Suprapubic skin (tissue), 4 donors: ENCODE measurements at places on chromosomes 7 and 10. TPM values are rescaled to one million over a fixed set of nuclear protein-coding genes. Genes with fewer than 3 reads are reported as not detected.
A peak's percentile ranks its signal among the peaks of the same experiment; 100 is the strongest.

DNA sequence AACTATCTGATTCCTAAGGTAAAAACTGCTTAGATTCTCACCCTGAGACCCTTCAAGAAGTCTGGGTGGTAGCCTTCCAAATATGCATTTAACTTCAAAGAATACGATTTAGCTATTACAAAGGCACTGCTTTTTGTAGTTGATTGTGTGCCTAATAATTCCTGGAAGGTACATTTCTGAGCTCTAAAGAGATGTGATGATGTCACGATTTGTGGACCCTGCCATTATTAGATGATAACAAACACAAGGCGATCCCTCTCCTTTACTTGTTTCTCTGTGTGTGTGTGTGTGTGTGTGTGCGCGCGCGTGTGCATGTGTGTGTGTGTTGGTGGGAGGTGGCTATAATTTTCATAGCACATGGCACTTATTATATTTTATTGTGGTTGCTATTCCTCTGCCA lies 70.9 kb downstream of the TFPI2 start:
- H3K27ac ChIP-seq: no peak overlapping the region
- no peak for DNase-seq
- H3K4me3 ChIP-seq: no peak overlapping the region
- H3K36me3 ChIP-seq: no peaks in the 10 kb centered on the region

The H2BK1 gene
- not detected for total RNA-seq

DNA sequence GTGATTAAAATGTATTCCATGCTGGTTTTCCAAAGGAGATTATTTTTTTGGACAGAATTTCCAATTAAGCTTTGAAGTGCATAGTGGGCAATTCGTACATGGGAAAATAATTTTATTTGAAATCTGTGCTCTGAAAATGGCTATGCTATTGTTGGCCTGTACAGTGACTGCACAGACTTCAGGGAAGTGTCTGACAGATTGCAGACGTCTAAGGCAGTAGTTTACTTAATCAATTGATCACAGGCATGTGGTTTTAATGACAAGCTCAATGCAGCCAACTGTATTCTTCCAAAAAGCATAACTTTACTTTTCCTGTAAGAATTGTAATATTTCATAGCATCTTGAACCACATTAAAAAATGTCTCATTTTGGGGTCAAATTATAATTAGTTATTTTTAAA lies 102.0 kb downstream of the SEMA3C start:
- no peak for DNase-seq
- no peaks in the 10 kb centered on the region for H3K27me3 ChIP-seq
- H3K4me3 ChIP-seq: no peak overlapping the region
- no peak overlapping the region for H3K27ac ChIP-seq

The SPDYE3 gene
- total RNA-seq: not detected

The PDK4 gene
- 84.2 TPM for total RNA-seq

DNA sequence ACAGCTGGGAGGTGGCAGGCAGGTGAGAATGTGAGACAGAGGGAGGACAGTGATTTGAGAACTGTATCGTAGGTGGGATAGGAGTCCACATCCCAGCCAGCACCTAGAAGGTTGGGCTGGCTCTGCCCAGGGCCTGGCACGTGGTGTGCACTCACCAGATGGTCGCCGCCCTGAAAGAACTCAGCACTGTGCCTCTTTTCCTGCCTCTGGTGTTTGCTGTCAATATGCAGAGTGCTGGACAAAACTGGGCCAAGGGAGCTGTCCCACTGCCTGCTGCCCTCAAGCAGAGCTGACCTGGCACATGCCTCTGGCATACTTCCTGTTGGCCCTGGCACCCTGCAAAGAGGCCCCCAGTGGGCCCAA lies 36.8 kb downstream of the CHST3 start:
- no peaks in the 10 kb centered on the region for H3K27me3 ChIP-seq
- H3K4me1 ChIP-seq: peaks cover 55% of the 10 kb centered on the region
- peak overlapping the region; percentile 34 for H3K27ac ChIP-seq
- no peak for DNase-seq
- H3K36me3 ChIP-seq: peaks cover 4% of the 10 kb centered on the region

The HIBADH gene
- total RNA-seq: 27.9 TPM

- H3K27me3 ChIP-seq: no peaks in the 10 kb centered on the region
- no peak for DNase-seq
- no peak overlapping the region for H3K27ac ChIP-seq
- no peaks in the 10 kb centered on the region for H3K4me1 ChIP-seq
- H3K36me3 ChIP-seq: no peaks in the 10 kb centered on the region
Measured at GRCh38 chr7:31171984-31172383, 119.9 kb downstream of the ADCYAP1R1 start.

GRCh38 chr7:149422162-149422913 lies 38.5 kb downstream of the ZNF777 start:
- DNase-seq: no peak
- H3K4me3 ChIP-seq: peak overlapping the region; percentile 55
- H3K27ac ChIP-seq: no peak overlapping the region
- no peaks in the 10 kb centered on the region for H3K36me3 ChIP-seq

DNA sequence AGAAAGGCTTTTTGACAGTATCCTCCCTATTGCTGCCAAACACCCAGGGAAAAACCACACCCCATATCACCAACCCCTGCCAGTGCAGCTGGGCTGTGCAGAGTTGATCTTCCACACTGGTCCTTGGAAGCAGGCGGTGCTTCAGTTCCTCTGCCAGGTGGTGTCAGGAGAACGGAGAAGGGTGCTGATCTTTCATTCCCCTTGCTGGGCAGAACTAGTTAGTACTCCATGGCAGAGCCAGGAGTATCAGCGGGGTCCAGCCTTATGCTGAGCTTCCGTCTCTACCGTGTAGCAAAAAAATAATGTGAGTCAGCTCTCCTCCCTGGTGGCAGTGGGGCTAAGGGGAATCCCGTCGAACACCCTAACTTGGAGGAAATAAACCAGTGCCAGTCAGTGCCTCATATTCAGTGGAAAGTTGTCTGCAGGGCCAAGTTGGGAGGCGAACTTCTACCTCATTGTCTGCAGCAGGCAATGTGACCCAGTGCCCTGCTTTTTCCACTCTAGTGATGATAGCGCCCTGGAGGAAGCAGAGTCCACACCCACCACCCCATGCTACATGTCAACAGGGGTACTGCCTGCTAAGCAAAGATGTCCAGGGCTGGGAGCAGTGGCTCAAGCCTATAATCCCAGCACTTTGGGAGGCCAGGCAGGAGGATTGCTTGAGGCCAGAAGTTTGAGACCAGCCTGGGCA lies 175.4 kb downstream of the AUTS2 start:
- DNase-seq: peak; percentile 65
- H3K4me3 ChIP-seq: no peak overlapping the region
- no peaks in the 10 kb centered on the region for H3K36me3 ChIP-seq
- H3K27me3 ChIP-seq: no peaks in the 10 kb centered on the region
- H3K4me1 ChIP-seq: peaks cover 20% of the 10 kb centered on the region
- H3K27ac ChIP-seq: no peak overlapping the region

GRCh38 chr10:78746155-78746763 lies 322.5 kb upstream of the ZMIZ1 start:
- DNase-seq: no peak
- no peak overlapping the region for H3K27ac ChIP-seq
- H3K4me1 ChIP-seq: peaks cover 35% of the 10 kb centered on the region
- no peaks in the 10 kb centered on the region for H3K36me3 ChIP-seq
- no peaks in the 10 kb centered on the region for H3K27me3 ChIP-seq
- no peak overlapping the region for H3K4me3 ChIP-seq

DNA sequence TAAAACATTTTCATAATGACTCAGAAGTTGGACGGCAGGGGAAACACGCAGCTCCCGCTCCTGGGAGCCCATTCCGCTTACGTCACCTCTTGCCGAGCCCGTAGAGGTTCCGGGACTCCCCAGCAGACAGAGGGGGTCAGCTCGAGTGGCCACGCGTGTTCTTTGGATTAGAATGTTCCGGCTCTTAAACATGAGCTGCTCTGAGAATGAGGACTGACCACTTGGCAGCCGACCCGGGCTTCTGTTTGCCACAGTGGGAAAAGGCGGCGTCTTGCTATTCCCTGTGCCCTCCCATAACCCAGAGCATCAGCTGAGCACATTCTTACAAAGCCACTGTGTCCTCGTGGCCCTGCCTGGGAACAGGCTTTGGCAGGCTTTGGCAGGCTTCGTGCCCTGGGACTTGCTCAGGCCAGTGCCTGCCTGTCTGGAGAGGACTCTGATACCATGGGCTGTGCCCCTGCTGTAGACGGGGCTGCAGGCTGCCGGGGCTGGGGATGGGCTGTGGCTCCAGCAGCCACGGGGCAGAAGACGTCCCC lies 40.1 kb downstream of the PFKP start:
- peak overlapping the region; percentile 8 for H3K4me3 ChIP-seq
- DNase-seq: peak; percentile 80
- peaks cover 13% of the 10 kb centered on the region for H3K4me1 ChIP-seq
- peaks cover 53% of the 10 kb centered on the region for H3K36me3 ChIP-seq
- H3K27me3 ChIP-seq: no peaks in the 10 kb centered on the region

- H3K27me3 ChIP-seq: no peaks in the 10 kb centered on the region
- no peak overlapping the region for H3K4me3 ChIP-seq
- peaks cover 10% of the 10 kb centered on the region for H3K36me3 ChIP-seq
- DNase-seq: no peak
- no peak overlapping the region for H3K27ac ChIP-seq
Measured at GRCh38 chr7:77244222-77244934, 44.8 kb upstream of the FGL2 start.
